ENCODE measurements at places on chromosomes 6 and 20.

DNA sequence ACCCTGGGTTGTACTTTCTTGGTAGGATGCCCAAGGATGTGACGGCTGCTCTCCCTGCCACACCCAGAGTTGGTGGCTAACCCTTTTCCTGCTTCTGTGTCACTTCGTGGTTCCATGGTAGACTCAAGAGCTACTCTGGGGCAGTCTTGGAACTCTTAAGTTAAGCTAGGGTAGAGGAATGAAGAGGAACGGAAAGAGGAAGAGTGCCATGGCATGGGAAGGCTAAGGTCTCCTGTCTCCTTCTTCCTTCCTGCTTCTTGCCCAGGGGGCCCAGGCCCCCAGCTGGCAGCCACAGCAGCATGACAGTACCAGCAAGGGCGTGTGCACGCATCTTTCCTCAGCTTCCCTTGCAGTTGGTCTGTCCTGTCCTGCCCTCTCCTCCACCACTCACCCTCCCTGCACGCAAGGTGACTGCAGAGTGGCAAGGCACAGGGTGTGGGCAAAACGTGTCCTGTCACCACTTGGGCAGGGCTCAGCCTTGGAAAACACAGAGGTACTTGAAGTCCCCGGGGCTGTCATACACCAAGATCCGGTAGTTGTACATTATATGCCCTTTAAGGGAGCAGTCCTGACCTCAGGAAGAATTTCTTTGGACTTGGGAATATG, 39.8 kb upstream of the TGM3 start:
- DNase-seq = no peak

GRCh38 chr20:25389401-25389857, 1.2 kb downstream of the ABHD12 start:
- DNase-seq = no peak

DNA sequence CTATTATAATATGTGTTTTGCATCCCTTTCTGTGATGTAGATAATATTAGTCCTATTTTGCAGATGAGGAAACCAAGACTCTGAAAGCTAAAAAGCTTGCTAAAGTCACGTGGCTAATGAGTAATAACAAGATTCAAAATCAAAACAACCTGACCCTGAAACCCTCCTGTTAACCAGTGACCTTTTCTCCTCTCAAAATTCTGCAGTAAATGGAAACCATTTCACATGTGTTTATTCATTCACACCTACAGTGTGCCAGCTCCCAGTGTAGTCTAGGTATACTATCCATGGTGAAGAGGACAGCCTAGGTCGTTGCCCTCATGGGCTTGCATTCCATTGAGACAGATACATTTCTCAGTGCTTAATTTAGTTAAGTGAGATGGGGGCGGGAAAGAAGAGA, 30.6 kb upstream of the PHACTR2 start:
- no peak for DNase-seq

GRCh38 chr6:119035459-119035858, 43.0 kb downstream of the FAM184A start:
- DNase-seq = no peak

DNA sequence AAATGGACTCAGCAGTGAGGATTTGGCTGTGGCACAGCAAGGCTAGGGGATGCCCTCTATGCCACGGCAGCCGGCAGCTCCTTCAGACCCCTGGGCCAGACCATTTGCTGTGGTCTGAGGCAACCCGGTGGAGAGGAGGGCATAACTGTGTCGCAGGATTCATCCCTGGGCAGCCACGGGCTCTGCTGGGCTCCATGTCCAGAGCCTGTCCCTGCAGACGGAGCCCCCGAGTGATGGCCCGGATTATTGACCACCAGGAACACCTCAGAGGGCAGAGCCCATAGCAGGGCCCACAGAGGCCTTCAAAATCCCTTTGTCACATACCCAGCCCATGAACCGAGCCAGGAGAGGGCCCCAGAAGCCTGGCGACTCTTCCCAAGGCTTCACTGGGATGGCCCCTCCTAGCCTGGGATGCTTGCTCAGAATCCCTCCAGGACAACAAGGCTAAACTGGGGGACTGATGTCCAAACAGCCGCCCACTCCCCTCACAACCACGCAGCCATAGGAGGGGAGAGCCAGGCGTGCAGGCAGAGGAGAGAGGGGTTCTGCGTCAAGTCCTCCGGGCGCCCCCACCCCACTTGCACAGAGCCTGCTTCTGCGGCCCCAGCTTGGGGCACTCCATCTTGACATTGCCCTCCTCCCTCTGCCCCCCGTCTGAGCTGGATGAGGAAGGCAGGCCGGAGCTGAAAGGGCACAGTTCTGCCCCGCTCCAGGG, 68.2 kb upstream of the AFDN start:
- no peak for DNase-seq

DNA sequence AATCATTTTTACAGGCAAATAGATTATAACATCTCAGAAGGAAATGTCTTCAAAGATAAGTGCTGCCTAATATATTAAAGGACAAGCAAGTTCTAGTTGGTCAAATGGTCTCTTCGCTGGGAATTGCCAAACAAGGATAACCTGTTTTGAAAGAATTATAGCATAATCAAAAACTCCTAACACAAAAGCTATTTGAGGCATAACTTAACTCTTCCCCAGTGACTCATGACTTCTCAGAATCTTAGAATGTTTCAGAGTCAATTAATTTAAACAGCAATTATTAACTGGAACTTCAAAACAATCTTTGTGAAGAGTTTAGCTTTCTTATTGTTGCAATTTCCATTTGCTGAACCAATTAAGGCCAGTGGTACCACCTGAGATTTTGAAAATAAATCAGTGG, 126.6 kb downstream of the MTFR2 start:
- no peak for DNase-seq

GRCh38 chr6:146972546-146972945, 231.7 kb upstream of the STXBP5 start:
- DNase-seq = no peak

GRCh38 chr6:167350275-167350696, 25.4 kb downstream of the TTLL2 start:
- DNase-seq = no peak

DNA sequence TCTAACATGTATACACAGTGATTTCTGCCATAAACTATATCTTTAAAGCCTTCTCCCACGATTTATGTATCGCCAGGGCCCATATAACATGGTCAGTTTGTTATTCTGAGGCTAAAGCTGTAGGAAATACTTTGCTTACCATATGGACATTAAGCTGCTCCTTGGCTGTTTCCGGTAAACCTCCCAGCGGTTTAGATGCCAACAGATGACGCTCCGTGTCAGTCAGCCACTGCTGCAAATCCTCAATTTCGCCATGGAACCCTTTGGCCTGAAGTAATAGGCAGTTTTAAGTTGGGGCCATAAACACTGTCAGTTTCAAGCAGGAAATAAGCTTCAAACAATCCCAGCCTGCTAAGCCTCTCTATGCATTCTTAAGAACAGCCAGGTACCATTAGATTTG, 145.4 kb downstream of the DST start:
- DNase-seq = no peak

GRCh38 chr6:101069191-101069795, 188.2 kb upstream of the ASCC3 start:
- no peak for DNase-seq

DNA sequence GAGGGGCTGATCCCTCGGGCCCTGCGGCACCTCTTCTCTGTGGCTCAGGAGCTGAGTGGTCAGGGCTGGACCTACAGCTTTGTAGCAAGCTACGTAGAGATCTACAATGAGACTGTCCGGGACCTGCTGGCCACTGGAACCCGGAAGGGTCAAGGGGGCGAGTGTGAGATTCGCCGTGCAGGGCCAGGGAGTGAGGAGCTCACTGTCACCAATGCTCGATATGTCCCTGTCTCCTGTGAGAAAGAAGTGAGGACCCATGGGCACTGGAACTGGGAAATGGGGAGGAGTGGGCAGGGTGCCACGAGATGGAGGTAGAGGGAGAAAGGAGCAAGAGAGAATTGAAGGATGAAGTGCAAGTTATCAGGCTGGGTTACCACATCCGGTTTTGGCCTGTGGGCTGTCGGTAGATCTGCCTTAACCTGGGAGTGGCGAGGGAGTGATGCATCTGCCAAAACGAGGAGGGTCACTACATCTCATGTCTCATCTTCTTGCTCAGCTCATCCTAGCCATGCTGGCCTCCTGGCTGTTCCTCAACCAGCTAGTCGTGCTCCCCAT, 5.4 kb upstream of the PHF1 start:
- no peak for DNase-seq

GRCh38 chr20:10469056-10469455, 34.0 kb downstream of the SLX4IP start:
- no peak for DNase-seq

- DNase-seq = no peak
Measured at GRCh38 chr6:122872311-122872710, 83.3 kb downstream of the SMPDL3A start.

DNA sequence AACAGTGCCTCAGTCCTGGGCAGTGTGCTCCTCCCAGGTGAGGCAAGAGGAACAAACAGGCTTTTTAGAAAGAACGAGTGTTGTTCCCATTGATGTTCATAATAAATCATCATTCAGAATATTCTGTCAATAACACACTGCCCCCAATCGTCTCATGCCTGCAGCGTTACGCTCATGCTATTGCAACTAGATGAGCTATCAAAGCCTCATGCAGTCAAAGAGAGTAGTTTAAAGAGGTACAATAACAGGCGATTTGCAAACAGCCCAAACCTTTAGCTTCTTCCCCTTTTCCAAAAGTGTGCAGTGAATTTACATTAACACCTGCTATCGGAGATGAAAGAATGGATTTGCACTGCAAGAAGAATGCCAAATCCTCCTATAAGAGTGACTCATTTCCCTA, 1164.7 kb upstream of the MAP3K7 start:
- DNase-seq = no peak

DNA sequence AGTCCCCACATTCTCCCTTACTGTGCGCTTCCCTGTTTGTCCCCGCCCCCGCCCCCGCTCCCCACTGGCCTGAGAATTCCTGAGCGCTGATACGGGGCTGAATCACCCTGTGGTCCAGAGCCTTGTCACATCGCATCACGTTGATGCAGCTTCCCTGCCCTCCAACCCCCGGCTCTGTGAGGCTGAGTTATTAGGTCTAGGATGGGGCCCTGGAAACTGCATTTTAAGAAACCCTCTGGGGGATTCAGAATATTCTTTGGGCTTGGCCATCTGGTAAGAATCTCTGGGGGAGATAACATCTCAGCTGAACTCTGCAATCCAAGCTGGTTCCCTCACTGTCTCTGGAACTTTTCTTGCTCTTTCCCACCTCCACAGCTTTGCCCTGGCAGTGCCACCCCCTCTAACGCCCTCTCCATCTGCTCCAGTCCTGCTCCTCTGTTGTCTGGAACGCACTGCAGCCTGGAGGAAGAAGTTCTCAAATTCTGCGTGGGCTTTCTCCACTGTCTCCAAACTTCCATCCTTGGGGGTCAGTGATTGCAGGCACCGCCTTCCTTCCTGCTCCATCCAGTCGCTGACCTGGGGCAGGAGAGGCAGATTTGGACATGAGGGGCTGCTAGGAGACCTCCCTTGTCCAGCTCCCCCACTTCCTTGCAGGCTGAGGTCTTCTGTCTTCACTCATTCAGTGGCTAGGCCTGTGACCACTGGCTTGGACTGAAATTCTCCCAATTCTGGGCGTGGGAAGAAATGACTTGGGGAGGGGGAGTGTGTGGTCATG, 42.6 kb downstream of the KIAA1755 start:
- no peak for DNase-seq

GRCh38 chr20:16005915-16006493, 567.2 kb downstream of the KIF16B start:
- no peak for DNase-seq

GRCh38 chr6:35804996-35805736, at the start of gene LHFPL5:
LHFPL5 (plus strand) TSS chr6:35805352; CDS start chr6:35805671, 319 bp downstream.
- DNase-seq = peak; percentile 15

- DNase-seq = no peak
Measured at GRCh38 chr6:170212051-170212756, 78.7 kb downstream of the DLL1 start.

DNA sequence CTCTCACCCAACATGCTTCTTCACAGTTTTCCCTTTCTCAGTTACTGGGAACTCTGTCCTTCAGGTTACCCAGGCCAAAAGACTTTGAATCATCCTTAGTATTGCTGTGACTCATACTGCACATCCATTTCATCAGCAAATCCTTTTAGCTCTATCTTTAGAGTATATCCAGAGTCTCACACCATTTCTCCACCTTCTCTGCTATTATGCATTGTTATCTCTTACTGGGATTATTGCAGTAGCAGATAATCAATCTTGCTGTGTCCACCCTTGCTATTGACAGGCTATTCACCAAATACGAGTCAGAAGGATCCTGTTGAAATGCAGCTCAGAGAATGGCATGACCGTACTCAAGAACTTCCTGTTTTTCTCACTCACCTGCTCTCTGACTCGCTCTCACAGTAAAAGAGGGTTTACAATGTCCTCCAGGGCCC, 57.3 kb downstream of the BCKDHB start:
- no peak for DNase-seq

DNA sequence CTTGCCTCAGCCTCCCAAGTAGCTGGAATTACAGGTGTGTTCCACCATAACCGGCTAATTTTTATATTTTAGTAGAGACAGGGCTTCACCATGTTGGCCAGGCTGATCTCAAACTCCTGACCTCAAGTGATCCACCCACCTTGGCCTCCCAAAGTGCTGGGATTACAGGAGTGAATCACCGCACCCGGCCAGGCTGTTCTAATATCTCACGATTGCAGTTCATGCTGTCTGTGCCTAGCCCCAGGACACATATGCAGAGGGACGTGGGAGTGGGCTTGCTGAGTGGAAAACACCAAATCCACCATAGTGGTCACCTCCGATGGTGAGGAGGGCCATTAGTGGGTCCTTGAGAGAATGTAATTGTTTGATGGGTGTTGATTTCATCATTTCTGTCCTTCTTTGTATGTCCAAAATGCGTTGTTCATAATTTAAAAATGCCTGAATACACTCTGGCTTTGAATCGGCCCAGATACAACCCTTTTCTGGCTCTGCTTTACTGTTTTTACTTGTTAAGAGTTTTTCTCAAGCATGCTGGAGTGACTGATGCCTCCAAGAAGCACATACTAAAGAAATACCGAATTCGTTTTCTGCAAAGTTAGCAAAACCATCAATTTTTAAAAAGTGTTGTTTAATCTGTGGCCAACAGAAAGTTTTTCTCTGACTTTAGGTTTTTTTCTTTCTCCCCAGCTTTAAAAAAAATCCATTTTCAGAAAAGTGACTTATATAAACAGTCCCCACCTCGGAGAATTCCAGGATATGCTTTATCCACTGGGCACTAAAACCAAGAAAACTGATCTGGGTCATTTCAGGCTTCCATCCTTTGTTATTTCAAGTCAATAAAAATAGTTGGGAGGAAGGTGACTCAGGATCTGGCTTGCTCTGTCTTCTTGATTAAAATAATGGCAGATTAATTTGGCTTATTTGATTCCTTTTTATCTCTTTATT, 18.8 kb upstream of the RALGAPA2 start:
- no peak for DNase-seq

- DNase-seq = no peak
Measured at GRCh38 chr20:50710492-50711063, 19.2 kb upstream of the RIPOR3 start.

GRCh38 chr20:3927486-3928291, 38.5 kb downstream of the PANK2 start:
- no peak for DNase-seq

GRCh38 chr6:44062105-44062770, 65.0 kb downstream of the MRPL14 start:
- no peak for DNase-seq

GRCh38 chr6:101224751-101225150, 168.8 kb upstream of the GRIK2 start:
- DNase-seq = no peak

- DNase-seq = no peak
Measured at GRCh38 chr6:70409216-70409615, 4.1 kb upstream of the FAM135A start.
